ENCODE measurements at places on chromosomes 2 and 18.

DNA sequence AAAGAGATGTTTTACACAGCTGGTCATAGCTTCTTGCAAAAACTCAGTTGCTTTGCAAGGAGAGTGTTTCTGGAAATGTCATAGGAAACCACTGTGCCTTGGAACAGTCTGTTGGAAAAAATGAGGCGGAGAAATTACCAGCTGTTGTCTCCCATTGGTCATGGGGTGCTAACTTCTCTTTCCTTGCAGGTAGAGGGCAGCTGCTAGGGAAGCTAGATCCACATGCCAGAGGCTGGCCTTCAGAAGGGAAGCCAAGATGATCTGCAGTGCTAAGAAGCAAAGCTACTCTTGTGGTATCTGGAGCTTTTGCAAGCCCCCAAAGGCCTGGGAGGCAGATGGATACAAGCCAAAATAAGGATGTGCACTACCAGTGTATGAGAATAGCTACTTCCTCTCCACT, 34.8 kb upstream of the LAMA1 start:
- no peak for DNase-seq

GRCh38 chr2:179071810-179072355, 21.9 kb upstream of the CCDC141 start:
- DNase-seq = no peak

GRCh38 chr2:188193230-188193629, 98.4 kb upstream of the GULP1 start:
- DNase-seq = no peak

GRCh38 chr2:25202275-25202674, 33.9 kb upstream of the POMC start:
- DNase-seq = no peak

- DNase-seq = no peak
These were observed 411.8 kb downstream of the SOX11 start for GRCh38 chr2:6103949-6104348.

GRCh38 chr2:127058246-127058953, 48.6 kb downstream of the BIN1 start:
- no peak for DNase-seq

DNA sequence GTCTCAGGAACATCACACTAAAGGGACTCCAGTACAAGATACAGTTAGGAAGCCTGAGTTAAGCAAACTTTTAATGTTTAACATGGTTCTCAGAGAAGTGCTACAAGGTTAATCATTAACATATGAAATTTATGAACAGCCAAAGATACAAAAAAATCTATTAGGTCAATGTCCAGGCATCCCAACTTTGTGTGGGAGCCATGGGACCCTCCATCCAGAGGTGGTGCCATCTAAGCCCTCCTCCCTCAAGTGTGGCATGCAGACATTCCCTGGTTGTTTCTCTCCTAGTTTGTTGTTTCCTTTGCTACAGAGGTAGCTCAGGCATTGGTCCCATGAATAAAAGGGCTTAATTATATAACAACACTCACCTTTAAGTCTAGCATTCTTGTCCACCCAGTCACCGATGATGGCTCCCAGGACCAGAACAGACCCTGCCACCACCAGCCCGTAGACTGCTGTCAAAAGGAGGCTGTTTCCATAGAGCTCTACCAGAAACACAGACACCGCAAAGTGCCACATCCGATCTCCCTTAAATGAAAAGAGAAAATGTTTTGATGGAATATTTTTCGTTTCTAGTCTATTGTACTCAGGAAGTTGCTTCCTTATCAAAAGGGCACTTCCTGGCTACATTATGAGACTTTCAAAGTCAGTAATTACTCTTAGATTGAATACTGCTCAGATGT, 5.7 kb downstream of the SLC40A1 start:
- DNase-seq = no peak

- no peak for DNase-seq
These were observed 84.9 kb downstream of the ICOS start for GRCh38 chr2:204021290-204022081.

DNA sequence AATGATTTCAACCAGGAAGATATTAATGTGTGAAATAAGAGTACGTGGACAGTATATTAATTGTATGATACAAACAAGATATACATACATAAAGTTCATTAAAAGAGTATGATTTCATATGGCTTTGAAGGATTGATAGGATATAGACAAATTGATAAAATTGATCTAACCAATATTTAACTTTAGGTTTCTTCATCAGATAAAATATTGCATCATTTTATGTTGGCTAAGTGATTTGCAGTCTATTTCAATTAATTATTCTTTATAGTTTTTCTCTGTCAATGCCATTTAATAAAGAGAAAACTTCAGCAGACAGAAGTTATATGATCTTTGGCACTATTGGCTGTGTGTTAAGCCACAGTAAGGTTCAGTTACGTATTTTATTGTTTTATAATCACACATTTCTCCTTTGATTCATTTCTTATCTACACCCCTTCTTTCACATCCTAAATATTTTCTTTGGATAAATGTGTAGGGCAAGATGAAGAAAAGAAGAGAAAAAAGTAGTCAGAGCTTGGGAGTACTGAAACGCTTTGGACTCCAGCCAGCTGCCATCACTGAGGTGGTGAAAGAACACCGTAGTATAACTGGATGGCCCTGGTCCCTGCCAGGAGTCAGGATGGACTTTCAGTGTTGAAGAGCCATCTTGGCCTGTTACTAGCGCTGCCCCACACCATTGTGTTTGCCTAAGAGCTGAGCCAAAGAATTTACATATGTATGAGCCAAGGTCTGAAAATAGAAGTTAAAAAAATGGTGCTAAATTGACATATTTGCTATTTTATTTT, 9.8 kb upstream of the CPS1 start:
- no peak for DNase-seq

DNA sequence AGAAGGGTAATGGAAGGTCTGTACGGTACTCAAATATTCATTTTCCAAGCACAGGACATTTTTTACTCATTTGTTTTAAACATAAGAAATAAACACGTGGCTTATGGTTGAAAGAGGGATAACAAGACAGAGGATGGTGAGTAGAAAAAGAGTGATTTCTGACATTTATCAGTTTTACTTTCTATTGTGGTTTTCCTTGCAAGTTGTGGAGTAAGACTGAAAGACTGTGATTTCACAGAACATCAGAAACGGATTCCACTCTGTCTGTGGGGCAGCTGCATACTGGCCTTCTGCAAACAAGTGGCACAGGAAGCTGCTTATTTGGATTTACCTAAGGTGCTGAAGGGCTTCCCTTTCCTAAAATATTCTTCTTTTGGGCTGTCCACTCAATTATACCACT, 122.2 kb upstream of the ITGB6 start:
- no peak for DNase-seq

DNA sequence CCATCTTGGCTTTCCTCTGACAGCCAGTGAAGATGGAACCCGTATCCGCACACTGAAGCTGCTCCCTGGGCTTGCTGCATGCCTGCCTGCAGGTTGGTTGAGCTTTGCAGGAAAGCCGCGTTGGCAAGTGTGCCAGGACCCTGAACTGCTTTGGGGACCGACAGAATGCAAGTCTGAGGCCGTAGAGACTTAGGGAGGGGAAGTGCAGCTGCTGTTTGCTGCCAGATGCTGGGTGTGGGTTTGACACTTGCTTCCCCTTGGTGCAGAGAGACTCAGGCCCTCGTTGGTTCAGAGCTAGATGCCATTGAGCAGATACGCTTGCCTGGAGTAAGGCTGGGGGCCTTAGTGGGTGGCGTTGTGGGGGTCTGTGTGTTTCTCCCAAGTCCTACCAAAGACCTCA, 13.1 kb upstream of the PHLPP1 start:
- DNase-seq = no peak

DNA sequence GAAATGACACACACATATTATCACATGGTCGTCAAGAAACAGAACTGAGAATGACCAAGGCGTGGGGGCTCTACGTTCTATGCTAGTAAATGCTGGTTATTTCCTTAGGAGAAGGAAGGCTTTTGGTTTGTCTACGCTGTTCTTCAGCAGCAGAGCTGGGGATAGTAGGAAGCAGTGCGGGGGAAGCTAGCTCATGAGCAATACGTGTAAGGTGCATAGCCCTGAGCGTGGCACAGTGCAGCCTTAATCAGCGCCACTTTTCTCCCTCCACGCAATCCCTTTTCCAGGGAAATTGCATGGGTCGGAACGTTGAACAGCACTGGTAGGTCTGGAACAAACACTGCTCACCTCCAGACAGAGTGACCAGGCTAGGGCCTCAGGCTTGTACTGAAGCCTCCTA, 199.6 kb upstream of the FBXO11 start:
- DNase-seq = no peak

DNA sequence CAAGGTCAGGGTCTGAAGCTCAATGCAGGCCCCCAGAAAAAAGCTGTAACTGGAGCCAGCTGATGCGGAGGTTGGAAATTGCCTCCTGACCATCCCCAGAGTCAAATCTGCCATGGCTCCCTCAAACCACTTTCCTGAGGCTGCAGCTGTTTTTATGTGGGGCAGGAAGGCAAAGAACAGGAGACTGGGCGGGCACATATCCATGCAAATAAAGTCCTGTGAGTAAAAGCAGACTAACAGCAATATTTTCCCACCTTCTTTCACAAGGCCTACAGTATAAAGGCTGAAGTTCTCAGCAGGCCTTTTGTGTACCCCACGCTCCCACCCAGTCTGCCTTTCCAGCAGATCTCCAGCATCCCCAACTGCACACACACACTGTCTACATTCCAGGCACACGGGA, 47.1 kb downstream of the CYP1B1 start:
- DNase-seq = no peak

DNA sequence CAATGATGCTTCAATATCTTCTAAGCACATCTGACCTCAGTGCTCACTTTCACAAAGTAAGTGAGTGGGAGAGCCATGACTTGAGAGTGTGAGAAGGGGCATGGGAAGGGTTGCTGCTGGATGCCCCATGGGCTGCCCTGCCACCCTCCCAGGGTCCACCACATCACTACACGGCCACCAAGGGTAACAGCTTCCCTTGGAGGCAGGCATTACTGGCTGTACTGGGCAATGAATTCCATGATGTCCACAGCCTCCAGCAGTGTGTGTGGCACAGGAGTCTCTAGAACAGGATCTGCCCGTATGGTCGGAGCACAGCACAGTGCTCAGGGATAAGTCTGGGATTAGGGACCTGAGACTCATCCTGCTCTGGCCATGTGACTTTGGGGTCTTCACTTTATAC, 481.0 kb upstream of the MYT1L start:
- DNase-seq = no peak

DNA sequence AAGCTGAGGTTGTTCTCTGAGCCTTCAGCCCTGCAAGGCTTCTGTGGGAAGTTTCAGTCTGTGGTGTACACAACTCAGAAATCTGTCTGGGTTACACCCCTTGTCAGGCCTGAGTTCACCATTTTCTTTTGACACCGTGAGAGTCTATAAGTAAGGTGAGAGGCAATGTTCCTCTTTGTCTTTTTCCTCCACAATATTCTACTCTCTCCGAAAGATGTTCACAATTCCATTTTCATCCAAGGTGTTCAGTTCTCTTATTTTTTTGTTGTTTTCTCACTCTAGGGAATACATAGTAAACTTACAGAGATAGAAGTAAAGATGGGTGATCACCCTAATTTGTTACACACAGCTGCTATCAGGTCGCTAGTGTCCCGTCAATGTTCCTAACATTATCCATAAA, 3.2 kb downstream of the ERMN start:
- no peak for DNase-seq

DNA sequence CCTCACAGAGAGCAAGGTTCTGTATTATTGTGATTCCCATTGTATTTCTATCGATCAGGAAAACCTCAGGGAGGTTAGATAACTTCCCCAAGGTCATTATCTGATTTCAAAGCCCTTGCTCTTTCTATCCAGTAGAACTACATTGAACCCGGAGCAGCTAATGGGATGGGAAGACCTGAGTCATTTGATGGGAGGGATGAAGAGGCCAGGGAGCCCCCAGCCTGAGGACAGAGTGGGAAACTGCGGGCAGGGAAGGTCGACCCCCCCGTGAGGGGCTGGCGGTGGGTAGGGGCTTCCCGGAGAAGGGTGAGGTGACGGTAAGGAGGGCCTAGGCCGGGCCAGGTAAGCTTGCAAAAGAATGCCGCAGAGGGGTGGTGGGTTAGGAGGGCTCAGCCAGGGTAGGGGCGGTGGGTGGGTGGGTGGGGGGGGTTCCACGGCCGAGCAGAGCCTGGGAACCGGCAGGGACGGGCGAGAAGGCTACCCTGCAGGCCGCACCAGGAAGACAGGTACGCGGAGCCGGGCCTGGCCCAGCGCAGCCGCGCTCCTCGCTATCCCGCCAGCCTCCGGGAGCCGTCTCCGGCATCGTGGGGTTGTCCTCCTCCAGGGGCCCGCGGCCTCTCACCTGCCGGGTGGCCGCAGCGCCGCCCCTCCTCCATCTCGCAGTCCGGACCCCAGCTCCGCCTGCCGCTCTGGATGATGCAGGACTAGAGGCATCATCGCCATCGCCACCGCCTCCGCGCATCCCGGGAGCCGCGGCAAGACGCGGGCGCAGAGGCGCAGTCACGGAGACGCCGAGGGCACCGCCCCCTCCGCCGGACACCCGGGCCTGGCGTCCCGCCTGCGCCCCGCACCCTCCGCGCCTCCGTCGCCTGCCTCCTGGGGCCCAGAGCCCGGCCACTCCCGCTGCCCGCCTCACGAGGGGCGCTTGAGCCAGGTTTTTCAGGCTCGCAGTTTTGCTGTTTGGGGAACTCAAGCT, at the start of gene GPR75:
GPR75 (minus strand) TSS at position 762 of the 976 bp plus-strand sequence. CDS start 5,211 bp downstream, outside the sequence.
- peak; percentile 58 for DNase-seq

DNA sequence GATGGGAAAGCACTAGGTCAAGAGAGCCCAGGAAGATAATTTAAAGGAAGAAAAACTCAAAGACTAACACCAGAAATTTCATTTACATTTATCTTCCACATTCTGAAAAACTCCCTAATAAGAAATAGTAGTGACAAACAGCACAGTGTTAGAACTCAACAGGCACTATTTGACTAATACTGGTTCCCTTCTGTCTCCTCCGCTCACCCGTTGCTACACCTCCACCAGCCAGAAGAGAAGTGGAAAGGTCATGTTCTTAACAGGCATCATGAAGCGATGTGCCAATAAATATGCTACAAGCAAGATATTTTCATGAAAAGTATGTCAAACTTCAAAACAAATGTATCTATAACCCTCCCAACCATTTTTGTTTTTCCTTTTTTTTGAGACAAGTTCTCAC, 5.7 kb downstream of the ROCK1 start:
- no peak for DNase-seq

- DNase-seq = no peak
These were observed 91.7 kb downstream of the RBMS1 start for GRCh38 chr2:160401895-160402294.

DNA sequence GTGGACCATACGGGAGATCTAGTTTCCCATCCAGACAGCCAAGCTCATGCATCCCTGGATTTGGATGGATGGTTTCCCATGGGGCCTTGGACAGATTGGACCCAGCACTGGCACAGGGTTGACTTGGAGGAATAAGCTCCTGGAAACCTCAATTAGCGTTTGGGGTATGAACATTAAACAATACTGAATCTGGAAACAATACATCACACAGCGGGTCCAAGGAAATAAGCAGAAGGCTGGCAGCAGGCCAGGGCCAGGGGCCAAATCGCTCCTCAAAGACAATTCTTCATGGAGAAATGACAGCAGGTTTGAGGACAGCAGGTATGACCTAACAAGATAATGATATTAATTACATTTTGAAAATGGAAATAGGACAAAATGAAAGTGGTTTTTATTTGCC, 540.6 kb downstream of the RIT2 start:
- no peak for DNase-seq

- no peak for DNase-seq
These were observed 62.3 kb upstream of the MGAT4A start for GRCh38 chr2:98793275-98793674.
